ENCODE measurements at places on chromosomes 13 and 19. TPM values are rescaled to one million over a fixed set of nuclear protein-coding genes. Genes with fewer than 3 reads are reported as not detected.

Gene LIG4
- 7.7 TPM for total RNA-seq

Gene PLK5
- total RNA-seq, result not detected

Gene CHERP
- total RNA-seq, result 6.1 TPM

Gene IL17D
- 3.1 TPM for total RNA-seq

Gene ZNF616
- 12.4 TPM for total RNA-seq

Gene MAMSTR
- 0.99 TPM for total RNA-seq

Gene SLC25A41
- 0.26 TPM for total RNA-seq

Gene ZNF254
- total RNA-seq, result 8.9 TPM

Gene BCL2L12
- total RNA-seq, result 4.8 TPM

Gene PLEKHJ1
- total RNA-seq, result 46.0 TPM

Gene KLK4
- not detected for total RNA-seq

Gene NCCRP1
- not detected for total RNA-seq

Gene APOC4
- total RNA-seq, result not detected

Gene ZIK1
- total RNA-seq, result 7.2 TPM

Gene MEDAG
- total RNA-seq, result 47.0 TPM

Gene ZNF155
- 9.0 TPM for total RNA-seq

Gene PGLYRP1
- total RNA-seq, result not detected

Gene ACP5
- total RNA-seq, result 1.2 TPM

Gene IGSF23
- 0.33 TPM for total RNA-seq

Gene CABP5
- not detected for total RNA-seq

Gene ZNF91
- 15.7 TPM for total RNA-seq

Gene SCN1B
- total RNA-seq, result 14.1 TPM

Gene ZNF534
- total RNA-seq, result 0.17 TPM

Gene RNF225
- total RNA-seq, result under 0.01 TPM

Gene ADAMTSL5
- 1.5 TPM for total RNA-seq

Gene RDH8
- total RNA-seq, result not detected

Gene VWA8
- total RNA-seq, result 29.9 TPM

Gene FCGBP
- total RNA-seq, result 0.51 TPM

Gene PLIN4
- total RNA-seq, result 5.3 TPM

Gene FSTL3
- total RNA-seq, result 26.8 TPM

Gene GFY
- not detected for total RNA-seq
